ENCODE measurements at places on chromosomes 4 and X.

DNA sequence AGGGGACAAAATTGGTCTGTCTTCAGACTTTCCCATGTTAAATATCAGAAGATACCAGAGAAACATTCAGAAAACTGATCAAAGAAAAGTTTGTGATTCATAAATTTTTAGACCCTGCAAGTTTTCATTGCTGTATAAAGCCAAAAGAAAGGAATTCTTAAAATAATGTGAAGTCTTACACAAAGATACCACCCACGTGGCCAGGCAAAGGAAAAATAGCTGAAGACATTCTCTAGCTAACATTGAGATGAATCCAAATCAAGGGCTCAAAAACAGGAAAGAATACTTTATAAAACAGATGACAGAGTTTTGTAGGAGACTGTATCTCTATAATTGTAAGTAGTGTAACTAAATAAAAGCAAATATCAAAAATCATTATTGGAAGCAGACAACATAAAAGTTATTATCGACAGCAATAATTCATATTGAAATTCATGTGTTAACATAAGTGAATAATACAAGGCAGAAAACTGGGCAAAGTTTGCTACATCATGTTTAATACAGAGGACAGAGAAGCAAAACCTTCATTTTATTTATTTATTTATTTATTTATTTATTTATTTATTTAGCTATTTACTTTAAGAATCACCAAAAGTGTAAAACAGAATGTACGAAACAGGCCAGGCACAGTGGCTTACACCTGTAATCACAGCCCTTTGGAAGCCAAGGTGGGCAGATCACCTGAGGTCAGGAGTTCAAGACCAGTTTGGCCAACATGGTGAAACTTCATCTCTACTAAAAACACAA is 204.6 kb upstream of the SLIT2 start:
- DNase-seq, result no peak

DNA sequence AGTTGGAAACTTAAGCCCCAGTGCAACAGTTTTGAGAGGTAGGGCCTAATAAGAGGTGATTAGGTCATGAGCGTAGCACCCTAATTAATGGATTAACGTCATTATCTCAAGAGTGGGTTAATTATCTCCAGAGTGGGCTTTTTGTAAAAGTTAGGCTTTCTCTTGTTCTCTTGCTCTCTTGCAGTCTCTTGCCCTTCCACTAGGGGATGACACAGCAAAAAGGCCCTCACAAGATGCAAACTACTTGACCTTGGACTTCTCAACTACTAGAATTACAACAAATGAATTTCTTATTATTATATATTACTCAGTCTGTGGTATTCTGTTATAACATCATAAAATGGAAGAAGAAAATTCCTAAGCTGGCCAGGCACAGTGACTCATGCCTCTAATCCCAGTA is 22.1 kb upstream of the NDST3 start:
- DNase-seq, result no peak

DNA sequence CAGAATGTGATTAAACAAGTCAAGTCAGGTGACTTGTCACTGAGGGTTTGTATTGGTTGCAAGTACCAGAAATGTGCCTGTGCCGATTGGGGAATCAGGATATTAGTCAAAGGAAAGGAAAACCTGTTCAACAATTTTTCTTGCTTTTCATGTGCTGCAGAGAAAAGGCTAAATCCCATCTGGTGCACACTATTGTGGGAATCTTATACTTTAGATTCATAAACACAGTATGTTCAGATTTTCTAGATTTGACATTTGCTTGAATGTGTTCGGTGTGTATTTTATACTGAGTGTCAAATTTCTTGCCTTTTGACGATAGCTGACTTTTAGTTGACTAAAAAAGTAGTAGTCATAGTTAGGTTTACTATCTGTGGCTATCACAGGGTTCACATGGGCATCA is 37.6 kb downstream of the GAB1 start:
- no peak for DNase-seq

GRCh38 chrX:65596270-65597034 is 61.9 kb upstream of the LAS1L start:
- peak; percentile 43 for DNase-seq

DNA sequence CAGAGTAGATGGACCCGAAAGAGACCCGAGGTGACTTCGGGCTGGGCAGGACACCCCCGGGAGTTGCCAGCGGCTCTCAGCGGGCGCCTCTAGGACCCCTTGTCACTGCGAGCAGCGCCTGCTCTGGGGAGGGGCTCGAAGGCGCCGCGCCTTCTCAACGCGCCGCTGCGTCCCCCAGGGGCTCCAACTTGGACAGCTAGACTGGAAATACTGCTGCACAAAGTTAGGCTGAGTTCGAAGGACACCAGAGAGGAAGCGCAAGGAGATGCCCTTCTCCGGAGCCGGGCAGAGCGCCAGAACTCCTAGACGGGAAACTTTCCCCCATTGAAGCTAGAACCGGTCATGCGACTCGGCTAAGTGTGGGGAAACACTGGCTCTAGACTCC is 493 bp upstream of the KCNIP4 start:
- DNase-seq, result no peak

GRCh38 chr4:108126806-108127205 is 41.9 kb downstream of the LEF1 start:
- no peak for DNase-seq

GRCh38 chr4:8911316-8912088 is 39.9 kb upstream of the HMX1 start:
- no peak for DNase-seq

GRCh38 chrX:140318296-140318695 is 186.6 kb downstream of the SOX3 start:
- no peak for DNase-seq

- no peak for DNase-seq
Observed at GRCh38 chr4:11069083-11069482, 359.6 kb downstream of the HS3ST1 start.

- no peak for DNase-seq
Observed at GRCh38 chrX:1463581-1463980, 10.9 kb upstream of the ASMTL start.

DNA sequence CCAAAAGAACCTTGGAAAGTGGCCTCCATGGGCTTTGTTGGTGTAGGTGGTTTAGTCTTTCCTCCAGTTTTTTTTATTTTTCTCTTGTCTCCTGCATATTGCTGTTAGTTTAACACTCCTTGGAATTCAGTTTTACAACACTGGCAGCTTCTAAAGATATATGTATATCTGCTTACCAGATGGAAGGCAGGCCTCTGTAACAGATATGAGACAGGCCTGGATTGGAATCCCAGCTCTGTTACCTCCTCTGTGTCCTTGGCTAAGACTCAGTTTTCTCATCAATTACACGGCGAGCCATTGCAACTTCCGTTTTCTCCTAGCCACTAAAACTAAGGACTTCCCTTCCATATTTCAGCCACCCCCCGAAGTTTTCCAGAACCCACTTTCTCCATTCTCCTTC is 133.4 kb upstream of the SMAD1 start:
- no peak for DNase-seq

- no peak for DNase-seq
Observed at GRCh38 chr4:53040851-53041250, 178.7 kb downstream of the RASL11B start.

- no peak for DNase-seq
Observed at GRCh38 chr4:3252831-3253641, 4.1 kb downstream of the MSANTD1 start.

GRCh38 chr4:112735474-112735951 is 98.6 kb downstream of the LARP7 start:
- DNase-seq, result peak; percentile 32

GRCh38 chrX:2677764-2678163 is 13.3 kb upstream of the CD99 start:
- DNase-seq, result no peak

- no peak for DNase-seq
Observed at GRCh38 chr4:7474320-7474719, 39.6 kb upstream of the PSAPL1 start.

GRCh38 chr4:27791640-27792039 is 931.0 kb downstream of the STIM2 start:
- DNase-seq, result no peak

- DNase-seq, result no peak
Observed at GRCh38 chrX:132692526-132692925, 203.7 kb upstream of the MBNL3 start.

DNA sequence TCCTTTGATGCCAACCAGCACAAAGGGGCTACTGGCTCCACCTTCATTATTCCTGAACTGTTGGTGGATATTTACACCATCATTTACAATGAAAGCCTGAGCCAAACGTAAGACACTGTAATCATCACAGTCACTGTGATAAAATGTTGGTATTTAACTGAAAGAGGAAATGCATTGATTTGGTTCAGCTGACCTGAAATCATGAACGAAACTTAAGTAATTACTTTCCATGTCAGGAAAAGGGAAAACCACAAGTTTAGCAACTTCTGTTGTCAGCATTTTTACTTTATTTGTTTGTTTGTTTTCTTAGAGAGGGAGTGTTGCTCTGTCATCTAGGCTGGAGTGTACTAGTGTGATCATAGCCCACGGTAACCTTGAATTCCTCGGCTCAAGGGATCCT is 247.8 kb upstream of the FAM47A start:
- no peak for DNase-seq

DNA sequence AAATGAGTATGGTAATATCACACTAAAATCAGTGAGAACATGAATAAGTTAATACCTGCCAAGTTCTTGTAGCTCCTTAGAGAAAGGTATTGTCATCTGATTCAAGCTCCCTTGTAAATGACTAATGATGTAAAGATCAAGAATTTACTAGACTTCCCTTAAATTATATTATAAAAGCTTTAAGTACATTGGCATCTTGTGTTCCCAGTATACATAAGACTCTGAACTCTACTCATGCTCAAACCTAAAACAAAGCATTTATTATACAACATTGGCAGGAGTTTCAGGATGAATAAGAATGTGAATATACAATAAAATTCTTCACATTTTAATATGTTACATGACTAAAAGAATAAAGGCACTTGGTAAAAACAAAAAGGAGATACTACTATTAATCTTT is 126.8 kb upstream of the UNC5C start:
- no peak for DNase-seq

GRCh38 chrX:71577682-71578081 is 555 bp upstream of the GCNA start:
- no peak for DNase-seq

DNA sequence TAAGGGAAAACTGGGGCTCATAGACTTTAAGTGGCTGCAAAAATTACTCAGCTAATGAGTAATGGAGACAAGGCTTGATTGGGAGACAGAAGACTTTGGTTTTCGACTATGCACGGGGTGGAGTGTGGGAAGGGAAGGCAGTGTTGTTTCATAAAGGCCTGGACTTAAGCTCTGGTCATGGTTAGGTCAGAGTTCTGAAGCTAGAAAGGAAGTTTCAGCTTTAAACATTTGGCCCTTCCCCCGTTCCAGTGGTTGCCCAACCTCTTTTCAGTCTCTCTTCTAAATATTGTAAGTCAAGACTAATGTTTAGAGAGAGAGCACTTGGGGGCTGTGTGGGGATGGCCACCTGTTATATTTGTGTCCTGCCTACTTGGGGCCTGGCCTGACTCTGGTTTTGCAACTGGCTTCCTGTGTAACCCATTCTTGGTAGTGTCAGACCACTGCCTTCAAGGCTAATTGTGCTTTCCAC is 21.0 kb downstream of the MSN start:
- DNase-seq, result peak; percentile 54

DNA sequence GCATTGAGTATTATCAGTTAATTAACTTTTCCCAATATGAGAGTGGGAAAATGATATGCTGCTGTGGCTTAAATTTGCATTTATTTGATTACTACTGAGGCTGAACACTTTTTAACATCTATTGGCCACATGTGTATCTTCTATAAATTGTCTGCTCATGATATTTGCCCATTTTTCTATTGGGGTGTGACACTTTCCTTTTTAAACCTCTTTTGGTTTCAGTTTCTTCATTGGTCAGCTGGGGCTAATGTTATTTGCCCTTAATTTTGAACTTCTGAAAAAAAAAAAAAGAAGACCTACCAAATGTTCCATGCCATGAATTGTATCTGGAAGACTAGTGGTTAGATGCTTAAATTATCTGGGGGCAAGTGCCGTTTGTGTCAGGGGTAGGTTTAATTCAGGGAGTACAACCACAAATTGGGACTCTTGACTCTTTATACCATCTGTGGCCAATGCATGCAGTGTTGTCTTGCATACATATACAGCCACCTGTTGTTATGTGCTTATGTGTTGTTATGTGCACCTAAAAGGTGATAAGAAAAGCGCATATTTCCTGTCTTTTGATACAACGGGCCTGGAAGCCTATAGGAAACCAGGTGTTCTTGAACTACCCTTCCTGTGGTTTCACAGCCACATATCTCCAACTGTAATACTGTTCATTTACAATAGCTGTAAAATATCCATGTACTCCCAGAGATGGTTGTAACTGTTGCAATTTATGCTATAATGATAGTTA is 49.0 kb downstream of the SH2D1A start:
- DNase-seq, result peak; percentile 2

DNA sequence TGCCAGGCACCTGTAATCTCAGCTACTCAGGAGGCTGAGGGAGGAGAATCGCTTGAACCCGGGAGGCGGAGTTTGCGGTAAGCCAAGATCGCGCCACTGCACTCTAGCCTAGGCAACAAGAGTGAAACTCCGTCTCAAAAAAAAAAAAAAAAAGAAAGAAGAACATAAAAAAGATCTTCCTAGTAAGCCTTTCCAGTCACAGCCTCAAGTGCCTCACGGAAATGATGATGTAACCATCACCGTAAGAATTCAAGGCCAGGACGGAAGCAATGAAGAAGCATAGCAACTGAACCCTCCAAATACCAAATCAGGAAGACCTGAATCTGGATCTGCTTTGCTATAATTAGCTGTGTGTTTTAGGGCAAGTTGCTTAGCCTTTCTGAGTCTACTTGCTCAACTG is 28.8 kb downstream of the RBM47 start:
- no peak for DNase-seq

DNA sequence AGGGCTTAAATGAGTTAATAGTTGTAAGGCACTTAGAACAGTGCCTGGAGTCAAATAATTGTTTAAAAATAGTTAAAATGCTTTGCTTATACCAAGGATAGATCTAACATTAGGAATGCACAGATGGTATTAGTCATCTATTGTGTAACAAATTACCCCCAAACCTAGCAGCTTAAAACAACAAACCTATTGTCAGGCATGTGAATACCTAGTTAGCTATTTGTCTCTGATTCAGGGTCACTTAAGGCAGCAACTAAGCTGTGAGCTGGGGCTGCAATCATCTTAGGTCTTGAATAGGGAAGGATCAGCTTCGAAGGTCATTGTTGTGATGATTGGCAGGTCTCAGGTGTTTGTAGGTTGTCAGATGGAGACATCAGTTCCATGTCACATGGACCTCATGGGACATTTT is 42.4 kb upstream of the AGA start:
- DNase-seq, result no peak

DNA sequence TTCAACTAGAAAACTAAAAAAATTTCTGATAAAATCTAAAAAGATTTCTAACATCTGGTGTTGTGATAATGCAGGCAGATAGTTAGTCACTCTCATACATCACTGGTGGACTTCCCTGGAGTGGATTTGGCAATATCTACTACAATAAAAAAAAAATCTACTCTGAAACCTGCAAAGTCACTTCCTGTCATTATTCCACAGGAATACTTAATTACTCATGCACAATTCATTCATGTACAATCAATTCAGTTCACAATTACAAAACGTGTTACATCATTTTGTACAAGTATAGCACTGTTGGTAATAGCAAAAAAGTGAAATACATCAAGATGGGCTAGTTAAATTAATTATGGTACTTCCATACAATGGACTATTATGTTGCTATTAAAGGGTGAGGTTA is 16.5 kb upstream of the RHOH start:
- no peak for DNase-seq

- no peak for DNase-seq
Observed at GRCh38 chr4:97104006-97104405, 1039.3 kb downstream of the STPG2 start.
